NCI-H446 (cell line): ENCODE measurements at places on chromosomes 2 and 18.

DNA sequence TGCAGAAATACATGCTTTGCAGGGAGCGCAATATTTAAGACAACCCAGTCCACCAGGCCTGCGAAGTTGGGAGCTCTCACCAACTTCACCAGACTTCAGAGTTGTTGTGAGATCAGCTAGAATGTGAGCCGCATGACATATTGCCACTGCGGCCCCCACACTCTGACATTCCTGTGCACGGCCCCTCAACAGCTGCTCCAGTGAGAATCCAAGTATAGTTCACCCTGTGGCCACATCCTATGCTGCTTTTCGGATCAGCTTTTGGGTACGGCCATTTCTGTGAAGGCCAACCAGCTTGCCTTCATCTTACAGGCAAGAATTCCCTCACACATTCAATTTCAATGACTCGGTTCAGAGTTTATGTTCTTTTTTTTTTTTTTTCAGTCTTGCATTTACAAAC is 177.8 kb downstream of the SOX11 start:
- no peak for DNase-seq

GRCh38 chr2:169828141-169828811 is 1.0 kb downstream of the UBR3 start:
- no peak for DNase-seq

- DNase-seq, result no peak
Measured at GRCh38 chr2:172195836-172196376, 93.2 kb upstream of the DLX2 start.

GRCh38 chr2:203175371-203175770 is 63.4 kb upstream of the CYP20A1 start:
- no peak for DNase-seq

- DNase-seq, result no peak
Measured at GRCh38 chr2:3179208-3179607, 198.4 kb downstream of the EIPR1 start.
